ENCODE measurements at places on chromosomes 16 and 17. TPM values are rescaled to one million over a fixed set of nuclear protein-coding genes. Genes with fewer than 3 reads are reported as not detected.

DNA sequence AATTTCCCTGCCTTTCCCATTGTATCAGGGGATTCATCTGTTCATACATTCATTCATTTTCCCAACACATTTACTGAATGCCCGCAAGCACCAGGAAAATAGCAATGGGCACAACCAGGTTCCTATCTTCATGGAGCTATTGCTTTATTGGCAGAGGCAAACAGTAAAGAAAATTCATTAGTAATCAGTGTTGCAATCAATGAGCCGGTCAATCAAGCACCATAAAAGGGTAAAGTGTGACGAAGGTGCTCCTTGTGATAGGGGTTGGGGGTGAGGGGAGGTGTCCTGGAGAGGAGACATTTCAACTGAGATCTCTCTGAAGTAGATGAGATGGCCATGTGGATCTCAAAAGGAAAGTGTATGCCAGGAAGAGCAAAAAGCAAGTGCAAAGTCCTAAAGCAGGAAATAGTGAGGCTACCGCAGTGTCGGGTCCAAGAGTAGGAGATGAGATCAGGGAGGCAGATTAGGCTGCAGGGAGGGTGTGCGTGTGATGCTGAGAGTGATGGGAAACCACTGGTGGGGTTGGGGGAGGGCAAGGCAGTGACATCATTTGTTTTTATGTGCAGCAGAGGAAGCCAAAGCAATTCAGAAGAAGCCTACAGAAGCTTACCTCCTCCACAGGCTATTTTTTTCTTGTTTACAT is 28.4 kb downstream of the CDH13 start:
- peak; percentile 91 for DNase-seq

- no peak for DNase-seq
Observed at GRCh38 chr17:29883497-29883896, 46.5 kb downstream of the SSH2 start.

GRCh38 chr17:60908324-60908723 is 230.7 kb downstream of the BCAS3 start:
- no peak for DNase-seq

- DNase-seq = no peak
Observed at GRCh38 chr16:50802000-50802399, 60.1 kb downstream of the CYLD start.

- DNase-seq = no peak
Observed at GRCh38 chr16:86834451-86835035, 256.2 kb downstream of the FOXL1 start.

DNA sequence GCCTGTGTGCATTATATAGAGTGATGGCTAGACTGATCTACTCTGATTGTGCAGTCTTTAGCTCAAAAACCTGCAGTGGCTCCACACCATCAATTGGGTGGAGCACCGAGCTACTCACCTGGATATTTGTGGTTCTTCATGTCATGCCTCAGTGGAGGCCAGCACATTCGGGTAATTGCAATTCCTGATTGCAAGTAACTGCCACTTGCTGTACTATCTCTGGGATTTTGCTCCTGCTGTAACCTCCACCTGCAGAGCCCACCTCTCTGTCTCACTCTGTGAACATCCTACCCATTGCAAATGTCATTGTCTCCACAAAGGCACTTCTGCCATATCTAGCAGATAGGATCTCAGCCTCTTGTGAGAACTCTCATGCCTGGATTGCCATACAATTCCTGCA is 1.7 kb upstream of the CCL1 start:
- no peak for DNase-seq

- no peak for DNase-seq
Observed at GRCh38 chr16:57308041-57308440, 23.6 kb upstream of the PLLP start.

DNA sequence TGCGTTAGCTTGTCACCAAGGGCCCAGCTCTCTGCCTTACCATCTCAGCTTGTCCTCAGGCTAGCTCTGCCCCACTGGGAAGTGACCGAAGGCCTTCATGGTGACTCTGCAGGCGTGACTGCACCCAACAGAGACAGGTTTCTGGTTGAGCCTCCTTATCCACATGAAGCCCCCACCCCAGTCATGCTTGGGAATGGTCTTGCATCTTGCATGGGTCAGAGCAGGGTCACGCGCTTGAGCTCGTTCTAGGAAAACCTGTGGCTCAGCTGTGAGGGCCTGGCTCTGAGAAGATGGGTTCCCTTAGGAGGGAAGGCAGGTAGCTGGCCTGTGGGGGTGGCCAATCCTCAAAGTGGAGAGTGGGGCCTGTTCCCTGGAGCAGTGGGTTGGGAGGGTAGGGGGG is 122.8 kb downstream of the BANP start:
- DNase-seq = no peak

DNA sequence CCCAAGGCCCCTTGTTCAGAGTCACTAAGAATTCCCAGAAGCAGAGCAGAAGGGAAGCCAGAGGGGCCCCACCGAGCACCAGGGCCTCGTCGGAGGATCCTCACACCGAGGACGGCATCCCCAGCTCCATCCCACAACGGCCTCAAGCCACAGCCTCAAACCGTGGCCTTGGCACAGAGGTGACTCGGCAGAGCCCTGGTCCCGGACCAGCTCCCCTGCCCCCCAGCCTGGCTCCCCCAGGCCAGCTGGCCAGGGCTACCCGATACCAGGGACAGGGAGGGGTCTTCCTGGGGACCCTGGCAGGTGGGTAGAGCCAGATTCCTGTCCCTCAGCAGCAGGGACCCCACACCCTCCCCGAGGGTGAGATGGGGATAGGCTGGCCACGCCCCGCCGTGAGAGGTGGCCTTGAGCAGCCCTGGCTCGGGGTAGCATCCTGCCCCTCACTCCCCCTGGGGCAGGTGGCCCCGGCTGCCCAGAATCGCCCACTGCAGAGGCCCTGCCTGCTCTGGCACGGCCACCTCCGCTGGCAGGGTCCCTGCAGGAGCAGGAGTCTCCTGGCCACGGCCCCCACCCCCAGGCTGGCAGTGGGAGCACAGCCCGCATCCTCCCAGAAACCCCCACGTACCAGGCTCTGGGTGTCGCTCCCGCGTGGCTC is 5.6 kb upstream of the PVALEF start:
- DNase-seq = no peak

- DNase-seq = peak; percentile 26
Observed at GRCh38 chr17:74987909-74988711, 678 bp downstream of the CDR2L start.

DNA sequence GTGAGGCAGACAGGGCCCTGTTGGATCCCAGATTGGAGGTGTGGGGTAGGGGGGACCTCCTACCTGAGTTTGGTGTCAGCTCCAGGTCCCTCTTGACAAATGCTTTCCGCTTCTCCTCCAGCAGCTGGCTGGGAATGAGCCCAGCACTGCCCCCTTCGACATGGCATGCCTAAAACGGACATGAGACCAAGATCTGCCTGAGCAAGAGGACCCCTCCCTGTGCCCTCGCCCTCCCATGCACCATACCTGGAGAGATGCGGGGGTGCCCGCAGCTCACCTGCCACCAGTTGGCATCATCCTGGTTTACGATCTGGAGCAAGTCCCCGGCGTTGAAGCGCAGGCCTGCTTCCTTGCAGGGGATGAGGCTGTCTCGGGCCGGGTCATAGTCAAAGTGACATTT is 26.2 kb downstream of the MPP2 start:
- no peak for DNase-seq

DNA sequence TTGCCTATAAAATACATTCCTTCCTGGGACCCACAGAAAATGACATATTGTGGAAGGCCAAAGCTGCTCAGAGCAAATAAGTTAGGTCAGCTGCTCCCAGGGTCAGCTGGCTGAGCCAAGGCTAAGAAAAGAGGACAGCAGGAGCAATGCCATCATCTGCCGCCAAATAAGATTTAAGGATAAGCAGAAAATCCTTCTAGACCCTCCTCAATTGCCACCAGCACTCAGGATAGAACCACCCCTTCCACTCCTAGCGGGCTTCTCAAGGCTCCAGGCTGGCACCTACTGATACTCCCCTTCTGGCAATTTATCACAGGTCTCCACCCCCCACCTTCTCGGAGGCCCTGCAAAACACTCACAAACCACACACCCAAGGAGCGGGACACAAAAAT is 22.9 kb downstream of the MBTPS1 start:
- no peak for DNase-seq

GRCh38 chr17:37802061-37802595 is 57.3 kb upstream of the HNF1B start:
- DNase-seq = no peak

The ATP2A3 gene
- 113 TPM for total RNA-seq

The CCL7 gene
- total RNA-seq = not detected

The FA2H gene
- not detected for total RNA-seq

The ACE gene
- 0.36 TPM for total RNA-seq

The CDK3 gene
- 3.8 TPM for total RNA-seq

The TMEM114 gene
- not detected for total RNA-seq

The CFDP1 gene
- total RNA-seq = 39.9 TPM

The RCVRN gene
- total RNA-seq = not detected

The PRR35 gene
- not detected for total RNA-seq

The KCNJ12 gene
- not detected for total RNA-seq

The KCNG4 gene
- not detected for total RNA-seq

Measured in activated CD8-positive, alpha-beta T cell treated with anti-CD3 and anti-CD28 coated beads for 36 hours (primary cell).